Left renal pelvis (tissue), 4 donors: ENCODE measurements at places on chromosomes 13 and 19. TPM values are rescaled to one million over a fixed set of nuclear protein-coding genes. Genes with fewer than 3 reads are reported as not detected.

RBM42 gene
- polyA plus RNA-seq, result 58.6 TPM

- no peak for DNase-seq
Observed at GRCh38 chr13:59247171-59247570, 916.6 kb downstream of the DIAPH3 start.

DNA sequence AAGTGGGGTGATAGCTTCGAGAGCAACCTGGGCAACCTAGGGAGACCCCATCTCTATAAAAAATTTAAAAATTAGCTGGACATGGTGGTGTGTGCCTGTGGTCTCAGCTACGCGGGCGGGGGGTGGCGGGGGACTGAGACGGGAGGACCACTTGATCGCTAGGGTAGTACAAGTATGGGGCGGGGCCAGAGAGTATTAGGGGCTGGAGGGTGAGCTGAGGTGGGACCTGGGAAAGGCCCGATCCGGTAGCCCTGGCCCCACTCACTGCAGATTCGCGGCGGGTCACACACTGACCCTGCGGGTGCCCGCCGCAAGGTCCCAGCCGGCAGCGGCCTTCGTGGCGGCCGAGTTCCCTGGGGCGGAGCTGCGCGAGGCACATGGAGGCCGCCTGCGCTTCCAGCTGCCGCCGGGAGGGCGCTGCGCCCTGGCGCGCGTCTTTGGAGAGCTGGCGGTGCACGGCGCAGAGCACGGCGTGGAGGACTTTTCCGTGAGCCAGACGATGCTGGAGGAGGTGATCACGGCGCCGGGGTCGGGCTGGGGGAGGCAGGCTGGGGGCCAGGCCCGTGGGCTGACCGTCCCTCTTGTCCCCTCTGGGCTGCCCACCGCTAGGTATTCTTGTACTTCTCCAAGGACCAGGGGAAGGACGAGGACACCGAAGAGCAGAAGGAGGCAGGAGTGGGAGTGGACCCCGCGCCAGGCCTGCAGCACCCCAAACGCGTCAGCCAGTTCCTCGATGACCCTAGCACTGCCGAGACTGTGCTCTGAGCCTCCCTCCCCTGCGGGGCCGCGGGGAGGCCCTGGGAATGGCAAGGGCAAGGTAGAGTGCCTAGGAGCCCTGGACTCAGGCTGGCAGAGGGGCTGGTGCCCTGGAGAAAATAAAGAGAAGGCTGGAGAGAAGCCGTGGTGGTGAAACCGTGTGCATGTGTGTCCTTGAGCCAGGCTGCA lies 2.0 kb upstream of the ARHGAP45 start:
- no peak for DNase-seq

DNA sequence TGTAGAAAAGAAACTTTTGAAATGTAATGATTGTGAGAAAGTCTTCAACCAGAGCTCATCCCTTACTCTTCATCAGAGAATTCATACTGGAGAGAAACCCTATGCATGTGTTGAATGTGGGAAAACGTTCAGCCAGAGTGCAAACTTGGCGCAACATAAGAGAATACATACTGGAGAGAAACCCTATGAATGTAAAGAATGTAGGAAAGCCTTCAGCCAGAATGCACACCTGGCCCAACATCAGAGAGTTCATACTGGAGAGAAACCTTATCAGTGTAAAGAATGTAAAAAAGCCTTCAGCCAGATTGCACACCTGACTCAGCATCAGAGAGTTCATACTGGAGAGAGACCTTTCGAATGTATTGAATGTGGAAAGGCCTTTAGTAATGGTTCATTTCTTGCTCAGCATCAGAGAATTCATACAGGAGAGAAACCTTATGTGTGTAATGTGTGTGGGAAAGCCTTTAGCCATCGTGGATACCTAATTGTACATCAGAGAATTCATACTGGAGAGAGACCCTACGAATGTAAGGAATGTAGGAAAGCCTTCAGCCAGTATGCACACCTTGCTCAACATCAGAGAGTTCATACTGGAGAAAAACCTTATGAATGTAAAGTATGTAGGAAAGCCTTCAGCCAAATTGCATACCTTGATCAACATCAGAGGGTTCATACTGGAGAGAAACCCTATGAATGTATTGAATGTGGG lies 19.3 kb downstream of the ZNF583 start:
- DNase-seq, result no peak

SYCN gene
- polyA plus RNA-seq, result not detected

- DNase-seq, result no peak
Observed at GRCh38 chr13:20624213-20624612, 57.3 kb downstream of the IFT88 start.

GRCh38 chr19:42279902-42280814 lies 11.1 kb downstream of the CIC start:
- no peak for DNase-seq

GRCh38 chr13:97189928-97190327 lies 32.2 kb upstream of the MBNL2 start:
- no peak for DNase-seq

GRCh38 chr13:39874331-39875053 lies 219.0 kb downstream of the COG6 start:
- no peak for DNase-seq

KLK14 gene
- 0.67 TPM for polyA plus RNA-seq

DNA sequence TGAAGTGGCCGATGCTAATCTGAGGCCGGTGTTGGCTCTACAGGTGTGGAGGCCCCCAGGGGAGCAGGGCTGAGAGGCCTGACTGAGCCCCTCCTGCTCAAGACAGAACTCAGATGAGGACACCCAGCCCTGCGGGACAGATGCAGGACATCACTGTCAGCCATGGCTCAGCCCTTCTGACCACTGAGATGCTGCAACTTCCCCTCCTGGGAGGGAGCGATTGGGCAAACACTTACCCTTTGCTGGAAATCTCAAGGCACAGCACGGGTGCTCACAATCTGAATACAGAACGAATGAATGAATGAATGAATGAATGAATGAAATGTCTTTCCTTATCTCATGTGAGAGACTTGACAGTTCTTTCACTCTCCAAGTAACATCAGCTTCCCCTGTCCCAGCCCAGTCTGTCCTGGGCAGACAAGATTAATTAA lies 3.5 kb upstream of the SIGLEC7 start:
- no peak for DNase-seq

ZNF625 gene
- 15.6 TPM for polyA plus RNA-seq

SBK2 gene
- polyA plus RNA-seq, result 0.96 TPM

ZNF829 gene
- polyA plus RNA-seq, result 6.8 TPM

- no peak for DNase-seq
Observed at GRCh38 chr19:3844596-3844995, 24.2 kb downstream of the ZFR2 start.

TMIGD2 gene
- 0.56 TPM for polyA plus RNA-seq

SAE1 gene
- polyA plus RNA-seq, result 132 TPM

GRCh38 chr13:27549406-27549981 lies 70.8 kb downstream of the LNX2 start:
- DNase-seq, result no peak

DNA sequence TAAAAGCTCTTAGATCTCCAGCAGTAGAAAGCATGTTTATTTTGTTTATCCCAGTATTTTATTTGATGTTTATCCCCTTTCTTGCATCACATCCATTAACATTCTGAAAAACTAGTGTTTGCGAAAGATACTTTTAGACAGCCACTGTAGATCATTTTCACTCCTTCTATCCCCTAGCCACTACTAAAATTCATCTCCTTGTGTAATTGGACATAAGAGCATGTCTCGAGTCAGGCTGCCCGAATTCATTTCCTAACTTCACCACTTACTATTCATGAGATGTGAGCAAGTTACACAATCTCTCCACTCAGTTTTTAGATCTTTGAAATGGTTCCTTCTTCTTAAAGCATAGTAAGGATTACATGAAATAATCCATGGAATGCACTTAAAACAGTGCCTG lies 514.0 kb downstream of the KLF5 start:
- no peak for DNase-seq

- DNase-seq, result no peak
Observed at GRCh38 chr19:51122112-51122981, 2.4 kb upstream of the SIGLEC9 start.

- DNase-seq, result no peak
Observed at GRCh38 chr13:61884830-61885229, 469.2 kb upstream of the PCDH20 start.

DNA sequence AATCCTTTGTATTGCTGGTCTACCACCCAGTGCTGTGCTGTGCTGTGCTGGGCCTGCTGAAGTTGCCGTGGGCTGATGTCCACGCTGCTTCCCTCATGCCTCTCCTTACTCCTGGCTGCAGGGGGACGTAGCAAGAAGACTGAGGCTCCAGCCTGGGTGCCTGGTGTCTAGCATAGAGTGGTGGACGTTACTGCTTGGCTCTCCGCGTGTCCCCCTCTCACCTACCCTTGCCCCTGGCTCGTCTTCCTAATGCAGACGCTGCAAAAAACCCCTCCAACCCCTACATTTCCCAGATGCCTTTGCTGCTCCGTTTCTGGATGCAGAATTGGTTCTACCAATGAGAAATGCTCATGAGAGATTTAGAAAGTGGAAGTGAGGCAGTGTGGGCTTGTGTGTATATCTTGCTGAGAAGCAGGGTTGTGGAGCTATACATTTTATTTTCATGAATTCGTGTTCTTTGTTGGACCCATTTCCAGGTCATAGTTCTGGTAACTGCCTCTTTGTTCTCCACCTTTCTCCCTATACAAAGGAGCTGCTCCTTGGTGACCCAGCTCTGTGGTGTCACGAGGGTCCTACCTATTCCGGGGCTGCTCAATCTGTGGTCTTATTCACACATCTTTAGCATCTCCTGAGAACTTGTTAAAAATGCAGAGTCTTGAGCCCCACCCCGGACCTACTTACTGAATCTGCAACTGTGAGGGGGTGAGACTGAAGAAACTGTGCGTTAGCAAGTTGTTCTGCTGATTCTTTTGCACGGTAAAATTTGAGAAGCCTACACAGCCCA lies 7.9 kb upstream of the DENND1C start:
- DNase-seq, result no peak
